Epithelial cell of proximal tubule (primary cell): ENCODE measurements at places on chromosomes 2 and 18. TPM values are rescaled to one million over a fixed set of nuclear protein-coding genes. Genes with fewer than 3 reads are reported as not detected.

Gene C2orf80
- not detected in 2 replicates for total RNA-seq

- DNase-seq = no peak
Observed at GRCh38 chr2:4959219-4959618, 733.0 kb upstream of the SOX11 start.

DNA sequence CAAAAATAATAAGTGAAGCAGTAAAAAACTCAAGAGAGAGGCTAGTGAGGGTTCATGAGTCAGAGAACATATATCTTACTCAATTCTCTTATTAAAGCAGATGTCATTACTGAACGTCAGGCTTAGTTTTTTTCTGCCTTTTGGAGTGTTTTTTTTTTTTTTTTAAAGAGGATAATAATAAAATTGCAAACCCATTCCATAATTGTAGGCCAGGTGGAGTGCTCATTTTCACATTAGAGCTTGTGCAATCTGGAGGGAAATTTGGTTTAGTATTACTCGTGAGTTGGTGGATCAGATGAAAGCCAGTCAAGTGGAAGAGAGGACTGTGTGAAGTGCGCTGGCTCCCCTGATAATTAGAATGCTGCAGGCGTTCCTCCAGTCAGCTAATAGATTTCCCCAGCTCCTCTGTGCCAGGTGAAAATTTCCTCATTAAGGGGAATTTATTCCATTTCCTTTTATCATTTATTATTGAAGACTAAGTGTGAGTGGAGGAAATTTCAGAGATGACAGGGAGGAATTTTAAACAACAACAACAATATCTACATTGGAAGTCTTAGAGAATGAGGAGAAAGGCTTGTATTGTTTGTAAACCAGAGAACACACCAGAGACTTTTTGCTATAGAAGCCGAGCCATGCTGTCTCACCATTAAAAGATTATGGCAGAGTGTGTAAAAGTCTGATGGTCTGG lies 74.6 kb downstream of the CPS1 start:
- DNase-seq = no peak

Gene CFAP53
- total RNA-seq = 0.22 and 0.69 TPM in 2 replicates

Gene NYAP2
- not detected in 2 replicates for total RNA-seq
